ENCODE measurements at places on chromosomes 1 and 21.

GRCh38 chr21:43609501-43610340 is 49.6 kb downstream of the HSF2BP start:
- DNase-seq: no peak

GRCh38 chr1:25008192-25008485 is 78.1 kb upstream of the RUNX3 start:
- DNase-seq: no peak

DNA sequence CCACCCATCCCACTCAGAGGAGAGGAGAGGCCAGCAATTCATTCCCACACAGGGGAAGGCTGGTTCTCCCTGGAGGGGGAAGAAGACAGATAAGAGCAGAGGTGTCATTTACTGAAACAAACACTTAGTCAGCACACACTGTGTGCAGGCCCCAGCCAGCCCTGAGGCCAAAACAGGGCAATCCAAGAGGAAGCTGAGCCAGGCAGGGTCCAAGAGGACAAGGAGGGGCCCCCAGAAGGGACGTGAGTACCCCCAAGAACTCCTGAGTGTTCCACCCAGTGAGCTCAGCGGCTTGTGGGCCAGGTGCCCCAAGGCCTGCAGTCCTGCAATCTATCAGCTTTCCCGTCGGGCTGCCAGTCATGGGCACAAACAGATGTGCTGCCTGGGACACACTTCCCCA is 15.8 kb downstream of the ADGRB2 start:
- DNase-seq: no peak

DNA sequence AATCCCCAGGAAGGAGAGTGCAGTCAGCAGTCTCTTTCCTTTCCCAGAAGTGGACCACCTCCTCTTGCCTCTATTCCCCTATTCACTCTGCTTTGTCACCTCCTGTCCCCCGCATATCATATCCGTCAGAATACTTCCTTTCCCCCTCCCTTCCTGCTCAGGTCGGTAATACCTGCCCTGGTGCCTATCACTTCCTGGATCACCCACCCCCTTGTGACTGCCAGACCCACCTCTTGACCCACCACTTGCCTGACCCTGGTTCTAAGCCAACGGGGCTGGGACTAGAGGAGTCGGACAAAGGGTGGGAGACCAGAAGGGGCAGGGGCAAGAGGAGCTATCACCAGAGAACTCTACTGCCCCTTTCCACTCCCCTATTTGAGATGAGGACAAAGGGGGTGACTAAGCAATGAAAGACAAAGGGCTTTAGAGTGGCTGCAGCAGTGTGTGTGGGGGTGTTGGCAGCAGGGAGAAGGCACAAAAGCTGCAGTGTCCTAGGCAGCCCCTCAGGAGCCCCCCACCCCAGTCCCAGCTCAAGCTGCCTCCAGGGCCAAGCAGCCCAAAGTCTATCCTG is 1.7 kb upstream of the ADAMTS4 start:
- no peak for DNase-seq

- DNase-seq: no peak
These were observed 35.0 kb upstream of the FAM89A start for GRCh38 chr1:231075020-231075419.

DNA sequence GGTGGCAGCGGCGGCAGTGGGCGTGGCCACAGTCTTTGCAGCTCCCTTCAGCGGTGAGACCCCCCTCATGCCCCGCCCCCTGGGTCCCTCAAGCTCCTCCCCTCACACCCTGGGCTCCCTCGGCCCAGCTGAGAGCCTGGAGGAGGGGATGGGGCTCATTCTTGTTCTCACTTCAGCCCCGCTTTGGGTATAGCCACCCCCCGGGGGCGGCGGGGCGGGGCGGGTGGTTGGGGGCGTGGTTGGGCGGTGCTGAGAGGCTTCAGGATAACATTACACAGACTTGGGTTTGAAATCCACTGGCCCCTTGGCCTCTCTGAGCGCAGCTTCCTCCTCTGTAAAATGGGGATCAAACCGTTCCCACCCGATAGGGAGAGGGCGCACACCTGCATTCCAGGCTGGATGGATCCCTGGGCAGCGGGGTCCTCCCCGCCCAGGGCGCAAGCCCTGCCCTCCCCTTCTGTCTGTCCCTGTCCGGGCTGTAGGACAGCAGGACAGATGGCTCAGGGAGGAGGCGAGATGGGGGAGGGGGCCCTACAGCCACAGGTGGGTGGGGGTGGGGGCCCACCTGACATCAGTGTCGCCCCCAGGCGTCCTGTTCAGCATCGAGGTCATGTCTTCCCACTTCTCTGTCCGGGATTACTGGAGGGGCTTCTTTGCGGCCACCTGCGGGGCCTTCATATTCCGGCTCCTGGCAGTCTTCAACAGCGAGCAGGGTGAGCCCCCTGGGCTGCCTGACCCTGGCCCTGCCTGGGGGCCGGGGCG is 5.1 kb downstream of the CLCNKA start:
- DNase-seq: no peak

DNA sequence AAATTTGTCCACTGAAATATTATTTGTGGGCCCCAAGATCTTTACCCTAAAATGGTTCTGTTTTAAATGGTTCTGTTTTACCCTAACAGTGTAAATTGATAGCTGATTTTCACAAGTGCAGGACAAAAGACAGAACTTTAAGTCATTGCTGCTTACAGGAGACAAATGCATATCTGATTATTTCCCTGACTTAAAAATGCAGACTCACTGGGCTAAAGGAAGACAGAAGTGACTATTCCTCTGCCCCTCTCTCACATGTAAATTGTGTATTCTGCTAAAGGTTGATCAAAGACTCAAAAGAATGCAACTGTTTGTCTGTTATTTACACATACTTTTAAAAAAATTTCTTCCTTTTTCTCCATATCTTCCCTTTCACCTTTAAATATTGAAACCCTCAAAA is 12.7 kb downstream of the FCRL5 start:
- DNase-seq: no peak

- DNase-seq: no peak
These were observed 51.2 kb downstream of the GIPC2 start for GRCh38 chr1:78096976-78097375.

DNA sequence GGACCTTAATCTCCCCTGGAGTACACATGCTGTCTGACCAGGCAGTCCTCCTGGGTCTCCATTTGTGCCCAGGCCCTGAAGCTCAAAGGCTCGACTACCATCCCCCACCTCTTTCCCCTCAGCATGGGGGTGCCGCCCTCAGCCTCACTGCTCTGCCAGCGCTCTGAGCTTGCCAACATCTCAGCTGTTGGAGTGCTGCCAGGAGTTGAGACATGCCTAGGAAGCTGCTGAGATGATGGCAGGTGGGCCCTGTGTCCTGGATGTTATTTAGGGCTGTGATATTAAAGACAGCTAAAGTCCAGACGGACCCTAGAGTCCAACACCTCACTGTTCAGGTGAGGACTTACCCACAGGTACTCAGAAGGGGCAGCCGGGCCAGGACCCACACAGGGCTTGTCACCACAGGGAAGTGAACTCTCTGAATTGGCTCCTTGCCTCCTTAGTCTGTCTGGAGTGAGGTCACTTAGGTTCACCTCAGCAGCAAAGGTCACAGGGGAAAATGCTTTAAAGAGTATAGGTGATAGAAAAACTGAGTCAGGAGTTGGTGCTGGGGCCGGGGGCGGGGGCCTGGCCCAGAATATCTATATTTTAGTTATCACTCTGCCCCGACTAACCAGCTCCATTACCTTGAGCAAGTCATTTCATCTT is 19.7 kb upstream of the KCNC4 start:
- DNase-seq: no peak

GRCh38 chr1:86421601-86422280 is 2.2 kb upstream of the CLCA2 start:
- DNase-seq: no peak

GRCh38 chr1:194068446-194069167 is 882.2 kb upstream of the B3GALT2 start:
- no peak for DNase-seq

GRCh38 chr1:114342376-114342775 is 168.6 kb downstream of the TRIM33 start:
- DNase-seq: peak; percentile 44

DNA sequence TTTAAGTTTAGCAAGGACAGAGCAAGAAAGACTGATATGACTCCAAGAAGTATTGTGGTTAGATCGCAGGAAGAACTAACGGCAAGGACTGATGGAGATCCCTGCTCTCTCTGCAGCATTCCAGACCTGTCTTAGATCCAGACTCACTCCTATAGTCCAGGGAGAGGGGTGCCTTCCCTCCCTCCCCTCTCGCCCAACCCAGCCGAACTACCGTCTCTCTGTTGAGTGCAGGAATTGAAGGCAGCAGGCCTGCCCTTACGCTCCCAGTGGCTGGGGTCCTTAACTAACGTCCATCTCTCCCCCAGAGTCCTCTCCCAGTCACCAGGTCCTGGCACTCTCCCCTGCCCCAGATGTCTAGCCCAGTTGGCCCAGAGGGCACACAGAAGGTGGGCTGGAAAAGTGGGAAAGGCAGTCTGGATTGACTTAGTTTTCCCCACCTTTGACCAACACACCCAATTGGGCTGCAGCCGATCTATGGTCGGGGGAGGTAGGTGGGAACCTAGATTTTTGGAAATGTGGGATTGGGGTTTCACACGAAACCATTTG is 1.1 kb downstream of the CRABP2 start:
- no peak for DNase-seq

GRCh38 chr1:117689997-117690625 is 84.3 kb downstream of the TENT5C start:
- no peak for DNase-seq

DNA sequence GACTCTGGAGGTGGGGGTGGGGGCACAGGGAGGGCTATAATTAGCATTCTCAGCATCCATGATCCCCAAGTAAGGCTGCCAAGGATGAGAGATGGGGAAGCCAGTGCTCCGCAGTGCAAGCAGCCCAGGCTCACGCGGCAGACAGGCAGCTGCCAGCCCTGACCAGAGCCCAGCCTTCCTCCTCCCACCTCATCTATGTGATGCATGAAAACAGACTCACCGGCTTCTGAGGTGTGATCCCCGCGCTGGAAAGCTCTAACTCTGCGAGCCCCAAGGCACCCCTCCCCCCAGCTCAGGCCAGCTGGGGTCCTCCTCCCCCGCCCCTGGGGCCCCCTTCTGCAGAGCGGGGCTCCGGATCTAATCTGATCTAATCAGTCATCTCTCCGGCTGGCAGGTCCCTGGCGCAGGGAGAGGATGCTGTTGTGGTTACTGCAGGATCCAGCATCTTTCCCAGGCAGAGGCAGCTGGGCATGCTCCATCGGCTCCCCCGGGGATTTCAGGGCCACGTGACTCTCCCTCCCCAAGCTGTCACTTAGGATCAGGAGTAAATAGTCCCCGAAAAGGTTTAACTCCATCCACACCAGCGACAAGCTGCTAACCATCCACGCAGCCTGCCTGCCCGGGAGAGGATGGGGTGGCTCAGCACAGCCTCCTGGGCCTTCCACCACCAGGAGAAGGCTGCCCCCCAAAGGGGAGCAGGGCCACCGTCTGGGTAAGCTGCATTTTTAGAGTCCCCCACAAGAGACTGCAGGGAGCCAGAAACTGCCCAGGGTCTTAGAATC is at the start of gene PLEKHA6:
PLEKHA6 (minus strand) TSS at position 456 of the 782 bp plus-strand sequence. CDS start 86,202 bp downstream, outside the sequence.
- DNase-seq: no peak

- DNase-seq: no peak
These were observed 58.2 kb upstream of the TPTE start for GRCh38 chr21:10463156-10463555.

DNA sequence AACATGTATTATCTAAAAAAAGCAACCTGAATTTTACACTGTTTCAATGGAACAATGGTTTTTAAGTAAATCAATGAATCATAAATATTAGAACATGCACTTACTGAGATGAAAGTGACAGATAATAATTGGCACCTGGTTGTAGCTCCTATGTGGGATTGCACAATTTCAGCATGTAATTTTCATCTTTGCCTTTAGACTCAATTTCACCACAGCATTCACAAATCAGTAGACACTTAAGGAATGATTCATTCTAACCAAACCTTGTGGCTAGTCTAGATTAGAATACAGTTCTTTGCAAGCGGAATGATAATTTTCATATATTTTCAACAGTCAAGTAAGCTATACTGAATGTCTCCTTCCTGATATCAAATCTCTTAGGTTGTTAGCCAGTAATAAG is 853.4 kb downstream of the KCNT2 start:
- DNase-seq: no peak

DNA sequence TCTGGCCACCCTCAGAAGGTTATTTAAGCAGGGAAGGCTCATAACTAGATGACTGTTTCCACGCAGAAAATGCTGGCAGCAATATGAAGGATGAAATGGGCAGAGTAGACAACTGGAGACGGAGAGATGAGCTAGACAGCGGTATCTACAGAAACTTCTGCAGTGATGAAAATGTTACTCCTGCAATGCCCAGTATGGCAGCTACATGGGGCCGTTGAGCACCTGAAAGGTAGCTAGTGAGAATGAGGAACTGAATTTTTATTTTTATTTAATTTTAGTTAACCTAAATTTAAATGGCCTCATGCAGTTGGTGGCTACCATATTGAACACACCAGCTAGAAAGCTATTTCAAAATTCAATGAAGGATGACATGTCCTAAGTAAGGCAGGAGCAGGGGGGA is 27.3 kb downstream of the SIPA1L2 start:
- peak; percentile 21 for DNase-seq

GRCh38 chr1:178682429-178682828 is 42.6 kb upstream of the RALGPS2 start:
- DNase-seq: no peak

GRCh38 chr1:170296642-170297041 is 150.9 kb downstream of the NTMT2 start:
- no peak for DNase-seq

- no peak for DNase-seq
These were observed 156.7 kb upstream of the POGK start for GRCh38 chr1:166682588-166682987.

DNA sequence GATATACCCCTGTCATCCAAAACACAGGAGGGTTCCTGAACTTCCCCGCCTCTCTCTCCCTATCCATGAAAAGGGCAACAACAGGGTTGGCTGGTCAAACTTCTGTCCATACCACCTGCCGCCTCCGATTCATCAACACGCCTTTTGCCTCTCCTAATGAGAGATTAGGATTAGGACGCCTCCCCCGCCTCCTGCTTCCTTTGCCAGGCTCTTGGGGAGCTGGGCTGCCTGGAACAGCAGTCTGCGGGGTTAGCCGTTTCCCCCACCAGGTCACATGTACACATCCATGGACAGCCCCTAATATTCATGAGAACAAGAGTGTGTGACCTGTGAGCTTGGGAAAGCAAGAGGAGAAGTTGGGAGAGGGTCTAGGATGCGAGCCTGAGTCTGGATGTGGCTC is 2.3 kb upstream of the OPTC start:
- DNase-seq: no peak

GRCh38 chr1:51877434-51878307 is 856 bp downstream of the NRDC start:
- peak; percentile 35 for DNase-seq

DNA sequence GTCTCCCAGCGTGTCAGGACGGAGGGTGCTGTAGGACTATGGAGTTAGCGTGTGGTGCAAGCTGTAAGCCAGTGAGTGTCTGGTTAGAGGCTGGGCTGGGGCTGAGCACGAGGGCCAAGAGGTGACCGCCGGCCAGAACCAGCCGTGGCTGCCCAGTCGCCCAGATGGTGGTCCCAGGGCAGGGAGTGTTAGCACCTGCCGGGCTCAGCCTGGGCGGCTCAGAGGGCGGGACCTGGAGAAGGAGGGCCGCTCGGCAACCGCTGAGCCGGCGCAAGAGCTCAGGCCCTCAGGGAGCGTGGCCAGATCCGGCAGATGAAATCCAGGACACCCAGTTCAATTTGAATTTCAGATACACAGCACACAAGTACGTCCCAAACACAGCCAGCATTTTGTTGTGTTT is 87.9 kb downstream of the PRDM16 start:
- DNase-seq: no peak
